Tracheal epithelial cell (primary cell): ENCODE measurements at places on chromosomes 16 and 17. TPM values are rescaled to one million over a fixed set of nuclear protein-coding genes. Genes with fewer than 3 reads are reported as not detected.

The PKD1 gene
- 74.2 and 96.1 TPM in 2 replicates for total RNA-seq

The ABCC6 gene
- 0.21 and 0.48 TPM in 2 replicates for total RNA-seq

The G6PC1 gene
- under 0.01 TPM in 1 of 2 replicates, not detected in the other for total RNA-seq

The RNF222 gene
- total RNA-seq = 0.24 and 0.43 TPM in 2 replicates

The GAST gene
- total RNA-seq = 2.1 TPM in 1 of 2 replicates, not detected in the other

The PITPNM3 gene
- 15.4 and 47.5 TPM in 2 replicates for total RNA-seq

The KRT222 gene
- not detected in 2 replicates for total RNA-seq

The GPR179 gene
- total RNA-seq = under 0.01 and 0.24 TPM in 2 replicates

The ACSM2A gene
- not detected in 2 replicates for total RNA-seq

The HCRT gene
- not detected in 2 replicates for total RNA-seq

The KRT14 gene
- 2,248 and 2,437 TPM in 2 replicates for total RNA-seq

The GP1BA gene
- not detected in 2 replicates for total RNA-seq

The MMP15 gene
- 23.7 and 27.2 TPM in 2 replicates for total RNA-seq

The CHST5 gene
- total RNA-seq = not detected in 2 replicates

The CSH2 gene
- not detected in 2 replicates for total RNA-seq

The TADA2A gene
- 11.6 and 14.3 TPM in 2 replicates for total RNA-seq

The ZACN gene
- not detected in 2 replicates for total RNA-seq

The MT1A gene
- not detected in 2 replicates for total RNA-seq

The BICDL2 gene
- total RNA-seq = 10.4 and 11.3 TPM in 2 replicates

The ABCA6 gene
- total RNA-seq = under 0.01 TPM in 2 replicates

The TNFSF13 gene
- total RNA-seq = 5.3 and 8.2 TPM in 2 replicates

The AHSP gene
- not detected in 2 replicates for total RNA-seq

The MYH8 gene
- not detected in 2 replicates for total RNA-seq

The MILR1 gene
- total RNA-seq = 1.2 and 1.3 TPM in 2 replicates

The KRTAP2-1 gene
- not detected in 2 replicates for total RNA-seq

The CBX2 gene
- 0.64 and 0.96 TPM in 2 replicates for total RNA-seq
